ENCODE measurements at places on chromosomes 2 and 18.

DNA sequence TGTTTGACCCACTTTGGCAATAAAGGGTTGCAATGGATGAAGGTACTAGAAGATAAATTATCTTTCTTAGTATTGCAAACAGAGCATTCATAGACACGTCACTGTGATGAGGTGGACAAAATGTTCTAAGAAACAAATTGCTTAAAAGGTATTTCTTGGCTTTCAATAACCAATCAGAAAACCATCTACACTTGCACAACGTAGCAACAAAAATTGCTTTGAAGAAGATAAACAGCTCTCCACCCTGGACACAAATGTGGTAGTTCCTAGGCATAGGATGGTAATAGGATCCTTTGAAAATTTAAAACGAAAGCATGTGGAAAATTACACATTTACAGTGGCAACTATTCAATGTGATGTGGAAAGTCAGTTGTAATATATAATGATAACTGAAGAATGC lies 439.9 kb upstream of the ETAA1 start:
- DNase-seq: no peak

- DNase-seq: no peak
Measured at GRCh38 chr2:38866773-38867443, 8.8 kb downstream of the DHX57 start.

- DNase-seq: no peak
Measured at GRCh38 chr2:107634172-107634571, 192.5 kb upstream of the RGPD4 start.

DNA sequence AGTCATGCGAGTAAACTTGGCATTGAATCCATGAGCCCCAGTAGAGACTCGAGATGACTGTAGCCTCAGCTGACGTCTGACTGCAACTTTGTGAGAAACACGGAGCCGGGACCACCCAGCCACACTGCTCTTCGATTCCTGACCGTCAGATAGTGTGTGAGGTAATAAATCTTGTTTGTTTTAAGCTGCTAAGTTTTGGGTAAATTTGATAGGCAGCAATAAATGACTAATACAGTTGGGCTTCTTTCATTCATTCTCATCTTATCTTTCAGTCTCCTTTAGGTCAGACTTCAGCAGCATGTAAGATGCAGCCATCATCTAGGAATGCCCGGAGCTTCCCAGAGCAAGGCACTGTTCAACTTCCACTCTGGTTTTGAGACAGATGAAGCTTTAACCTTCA lies 8.0 kb upstream of the KLHL29 start:
- DNase-seq: no peak

DNA sequence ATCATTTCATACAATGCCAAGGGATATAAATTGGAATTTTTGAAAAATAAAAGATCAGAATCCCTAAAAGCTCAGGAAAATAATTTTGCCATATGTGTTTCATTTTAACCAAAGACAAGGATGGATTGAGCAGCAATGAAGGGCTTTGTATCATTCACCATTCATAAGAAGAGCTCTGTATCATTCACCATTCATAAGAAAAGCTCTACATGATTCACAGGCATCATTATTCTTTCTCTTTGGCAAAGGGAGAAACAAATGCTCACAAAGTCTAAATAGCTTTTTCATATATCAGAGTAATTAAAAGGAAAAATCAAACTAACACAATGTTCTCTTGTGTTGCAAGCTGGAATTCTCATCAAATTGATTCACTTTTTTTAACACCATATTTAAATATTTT lies 169.1 kb upstream of the MC4R start:
- no peak for DNase-seq

DNA sequence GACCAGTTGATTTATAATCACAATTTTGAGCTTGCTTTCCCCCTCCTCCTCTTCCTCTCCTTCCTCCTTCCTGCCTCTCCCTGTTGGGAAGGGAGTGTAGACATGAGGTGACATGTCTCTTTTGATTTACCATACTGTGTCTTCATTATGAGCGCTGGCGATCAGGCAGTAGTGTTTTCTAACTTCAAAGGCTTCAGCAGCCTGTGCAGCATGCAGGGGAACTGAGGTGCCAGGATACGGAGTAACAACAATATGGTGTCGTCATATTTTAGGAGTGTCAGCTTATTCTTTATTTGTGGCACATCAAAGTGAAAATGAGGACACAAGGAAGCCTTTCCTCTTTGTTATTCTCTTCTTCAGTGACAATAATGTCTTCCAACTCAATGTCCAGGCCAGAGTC lies 864.2 kb downstream of the SLC4A3 start:
- no peak for DNase-seq

Measured in NCI-H146 (cell line).